ENCODE measurements at places on chromosomes 5 and 9.

DNA sequence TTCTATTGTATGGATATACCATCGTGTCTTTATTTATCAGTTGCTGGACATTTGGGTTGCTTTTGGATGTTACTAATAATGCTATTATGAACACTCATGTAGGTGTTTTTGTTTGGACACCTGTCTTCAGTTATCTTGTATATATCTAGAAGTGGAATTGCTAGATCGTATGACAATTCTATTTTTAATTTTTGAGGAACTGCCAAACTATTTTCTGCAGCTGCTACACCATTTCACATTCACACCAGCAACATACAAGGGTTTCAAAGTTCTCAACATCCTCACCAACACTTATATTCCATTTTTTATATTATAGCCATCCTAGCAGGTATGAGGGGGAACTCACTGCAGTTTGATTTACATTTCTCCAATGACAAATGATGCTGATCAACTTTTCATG is 324.6 kb downstream of the CAAP1 start:
- H3K27ac ChIP-seq = no peak overlapping the region
- H3K4me3 ChIP-seq = no peak overlapping the region
- no peaks in the 10 kb centered on the region for H3K36me3 ChIP-seq

DNA sequence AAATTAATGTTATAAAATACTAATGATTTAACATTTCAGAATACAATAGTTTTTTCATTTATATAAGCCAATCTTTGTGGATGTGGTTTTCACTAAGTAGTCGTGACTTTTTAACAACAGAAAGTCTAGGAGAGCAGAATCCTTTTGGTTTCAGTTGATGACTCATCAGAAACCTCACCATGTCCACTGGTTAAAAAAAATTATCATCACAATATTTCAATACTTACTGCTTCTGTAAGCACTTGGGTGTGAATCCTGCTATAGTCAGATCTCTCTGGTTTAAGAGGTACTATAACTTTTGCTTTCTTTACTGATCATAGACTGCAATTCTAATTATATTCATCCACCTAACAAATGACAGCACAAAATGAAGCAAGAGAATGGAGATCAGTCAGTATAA is 77.2 kb downstream of the MRPS30 start:
- H3K4me3 ChIP-seq = no peak overlapping the region
- no peaks in the 10 kb centered on the region for H3K27me3 ChIP-seq
- DNase-seq = no peak
- no peaks in the 10 kb centered on the region for H3K36me3 ChIP-seq
- no peak overlapping the region for H3K27ac ChIP-seq

DNA sequence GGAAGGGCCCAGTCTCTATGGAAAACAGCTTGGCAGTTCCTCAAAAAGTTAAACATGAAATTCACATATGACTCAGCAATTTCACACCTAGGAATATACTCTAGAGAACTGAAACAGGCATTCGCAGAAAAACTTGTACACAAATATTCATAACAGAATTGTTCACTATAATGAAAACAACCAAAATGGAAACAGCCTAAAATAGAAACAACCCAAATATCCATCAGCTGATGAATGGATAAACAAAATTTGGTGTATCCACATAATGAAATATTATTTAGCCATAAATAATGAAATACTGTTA is 4.8 kb upstream of the GPR150 start:
- H3K4me1 ChIP-seq = peaks cover 39% of the 10 kb centered on the region
- no peaks in the 10 kb centered on the region for H3K27me3 ChIP-seq
- DNase-seq = no peak
- peaks cover 5% of the 10 kb centered on the region for H3K36me3 ChIP-seq
- H3K27ac ChIP-seq = peak overlapping the region; percentile 65
- no peak overlapping the region for H3K4me3 ChIP-seq

DNA sequence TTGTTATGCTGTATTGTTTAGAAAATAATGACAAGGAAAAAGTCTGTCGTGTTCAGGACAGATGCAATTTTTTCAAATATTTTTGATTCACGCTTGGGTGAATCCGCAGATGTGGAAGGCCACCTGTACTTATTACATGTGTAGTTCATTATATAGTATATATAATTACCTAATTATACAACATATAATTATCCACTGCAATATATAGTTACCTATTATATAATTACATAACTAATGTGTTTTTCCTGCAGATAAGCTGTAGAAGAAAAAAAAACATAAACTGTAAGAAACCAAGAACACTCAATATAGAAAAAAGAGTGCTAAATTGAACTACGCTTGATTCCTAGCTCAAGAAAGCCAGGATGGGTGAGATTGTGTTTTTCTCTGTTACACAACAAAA is 93.6 kb upstream of the RANBP3L start:
- H3K36me3 ChIP-seq = no peaks in the 10 kb centered on the region

DNA sequence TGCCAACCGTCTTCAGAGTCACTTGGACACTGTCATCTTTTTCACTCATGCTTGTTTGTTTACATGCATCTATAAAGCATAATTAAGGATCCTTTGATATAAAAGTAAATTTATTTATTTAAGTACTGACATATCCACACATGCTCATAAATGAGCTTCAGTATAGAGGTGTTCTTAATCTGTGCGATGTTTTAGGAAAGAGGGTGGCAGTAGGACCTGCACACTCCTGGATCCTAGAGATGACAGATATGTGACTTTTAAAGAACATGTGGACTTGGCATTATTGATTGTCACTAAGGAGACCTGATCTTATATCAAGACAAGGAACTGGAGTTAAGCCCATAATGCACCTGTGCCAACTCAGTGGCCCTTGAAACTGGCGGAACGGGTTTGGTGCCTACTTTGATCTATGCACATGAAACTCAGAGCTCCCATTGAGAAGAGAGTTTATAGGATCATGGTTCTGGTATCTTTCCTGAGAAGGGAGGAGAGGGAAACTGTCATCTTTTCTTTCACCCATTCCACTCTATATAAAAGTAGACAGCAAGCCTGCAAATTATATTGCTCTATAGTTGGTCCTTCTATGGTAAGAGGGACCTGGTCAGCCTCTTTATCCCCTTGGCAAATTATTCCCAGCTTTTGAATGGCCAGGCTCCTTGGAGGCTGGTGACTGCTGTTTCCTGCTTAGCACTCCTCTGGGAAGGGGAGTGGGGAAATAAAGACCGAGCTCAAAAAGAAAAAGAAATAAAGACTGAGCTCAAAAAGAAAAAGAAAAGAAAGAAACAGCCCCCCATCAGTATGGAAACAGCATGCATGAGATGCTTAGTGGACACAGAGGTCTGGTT is 57.8 kb upstream of the LIFR start:
- H3K27me3 ChIP-seq = no peaks in the 10 kb centered on the region
- H3K36me3 ChIP-seq = no peaks in the 10 kb centered on the region
- no peak overlapping the region for H3K27ac ChIP-seq
- H3K4me1 ChIP-seq = no peaks in the 10 kb centered on the region

DNA sequence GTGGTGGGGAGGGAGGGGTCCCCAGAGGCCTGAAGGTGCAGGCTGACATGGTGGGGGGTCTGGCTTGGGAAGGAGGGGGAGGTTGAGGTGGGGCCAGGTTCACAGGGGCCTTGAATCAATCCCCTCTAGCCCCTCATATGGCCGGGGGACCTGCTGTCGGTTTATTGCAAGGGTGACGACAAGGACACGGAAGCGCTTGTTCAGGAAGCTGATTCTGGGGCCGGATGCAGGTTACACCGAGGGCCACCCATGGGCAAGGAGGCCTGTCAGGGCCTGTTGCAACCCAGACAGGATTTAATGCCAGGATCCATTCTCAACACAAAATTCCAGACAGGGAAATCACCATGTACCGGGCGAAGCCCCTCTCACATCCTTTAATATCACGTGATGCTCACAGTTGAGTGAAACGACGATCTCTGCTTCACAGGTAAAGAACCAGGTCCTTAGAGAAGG is 41.6 kb upstream of the SYNPO start:
- no peak overlapping the region for H3K4me3 ChIP-seq
- DNase-seq = no peak
- no peak overlapping the region for H3K27ac ChIP-seq
- H3K36me3 ChIP-seq = no peaks in the 10 kb centered on the region
- no peaks in the 10 kb centered on the region for H3K4me1 ChIP-seq
- peaks cover 7% of the 10 kb centered on the region for H3K27me3 ChIP-seq

GRCh38 chr5:159518371-159518770 is 188.1 kb upstream of the IL12B start:
- peaks cover 7% of the 10 kb centered on the region for H3K4me1 ChIP-seq
- H3K4me3 ChIP-seq = no peak overlapping the region
- DNase-seq = no peak
- H3K36me3 ChIP-seq = peaks cover 2% of the 10 kb centered on the region
- no peak overlapping the region for H3K27ac ChIP-seq

DNA sequence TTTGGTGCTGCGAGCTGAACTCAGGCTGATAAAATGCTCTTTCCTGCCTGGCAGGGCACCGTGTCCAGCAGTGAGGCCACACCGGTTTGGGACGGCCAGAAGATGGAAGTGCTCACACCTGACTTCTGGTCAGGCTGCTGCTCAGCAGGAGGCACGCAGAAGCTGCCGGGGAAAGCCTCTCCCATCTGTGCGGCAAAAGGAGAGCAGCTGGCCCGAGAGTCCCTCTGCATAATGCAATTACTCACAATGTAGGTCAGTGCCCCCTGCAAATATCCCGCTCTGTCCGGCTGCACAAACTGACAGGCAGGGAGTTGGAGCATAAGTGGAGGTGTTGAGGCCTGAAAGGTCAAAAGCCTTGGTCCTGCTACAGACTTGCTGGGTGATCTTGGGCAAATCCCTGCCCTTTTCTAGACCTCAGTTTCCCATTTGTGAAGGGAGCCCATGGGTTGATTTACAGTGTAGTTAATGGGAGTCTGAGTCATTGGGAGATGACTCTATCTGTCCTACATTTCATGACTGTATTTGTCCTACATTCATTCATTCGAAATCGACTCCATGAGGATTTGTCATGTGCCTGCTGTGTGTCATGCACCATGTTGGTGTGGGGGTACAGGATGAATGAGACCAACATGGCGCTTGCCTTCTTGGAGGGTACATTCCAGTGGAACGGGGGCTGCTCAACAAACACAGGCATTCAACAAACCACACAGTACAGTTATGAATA is 61.8 kb upstream of the TBC1D2 start:
- H3K27me3 ChIP-seq = peaks cover 21% of the 10 kb centered on the region
- H3K4me3 ChIP-seq = peak overlapping the region; percentile 21
- DNase-seq = no peak

DNA sequence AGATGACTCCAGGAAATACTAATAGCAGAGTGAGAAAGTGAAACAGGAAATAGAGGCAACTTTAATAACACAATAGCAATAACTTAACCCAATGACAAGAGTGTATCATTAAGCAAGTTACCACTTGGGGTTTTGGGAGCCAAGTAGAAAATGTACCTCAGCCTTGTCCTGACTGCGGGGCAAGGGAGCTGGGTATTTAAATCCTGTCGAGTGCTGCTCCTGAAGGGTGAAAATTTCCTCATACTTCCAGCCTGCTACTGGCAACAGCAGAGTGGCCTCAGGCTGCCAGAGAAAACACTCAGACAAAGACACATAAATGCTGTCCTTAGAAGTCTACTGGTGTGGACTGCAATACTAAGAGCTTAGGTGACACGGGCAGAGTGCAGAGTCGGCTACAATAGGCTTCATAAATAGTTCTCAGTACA is 112.5 kb upstream of the EMB start:
- DNase-seq = no peak
- no peaks in the 10 kb centered on the region for H3K27me3 ChIP-seq
- no peak overlapping the region for H3K27ac ChIP-seq
- H3K4me3 ChIP-seq = no peak overlapping the region

- H3K36me3 ChIP-seq = peaks cover 9% of the 10 kb centered on the region
- no peak for DNase-seq
- peak overlapping the region; percentile 99 for H3K27ac ChIP-seq
- H3K27me3 ChIP-seq = no peaks in the 10 kb centered on the region
These were observed 17.3 kb downstream of the EEIG1 start for GRCh38 chr9:127963359-127964064.

- no peak for DNase-seq
- no peaks in the 10 kb centered on the region for H3K36me3 ChIP-seq
- no peaks in the 10 kb centered on the region for H3K4me1 ChIP-seq
- H3K4me3 ChIP-seq = no peak overlapping the region
These were observed 320.9 kb upstream of the RPS23 start for GRCh38 chr5:82599030-82599429.
